ENCODE measurements at places on chromosomes 1 and 21.

DNA sequence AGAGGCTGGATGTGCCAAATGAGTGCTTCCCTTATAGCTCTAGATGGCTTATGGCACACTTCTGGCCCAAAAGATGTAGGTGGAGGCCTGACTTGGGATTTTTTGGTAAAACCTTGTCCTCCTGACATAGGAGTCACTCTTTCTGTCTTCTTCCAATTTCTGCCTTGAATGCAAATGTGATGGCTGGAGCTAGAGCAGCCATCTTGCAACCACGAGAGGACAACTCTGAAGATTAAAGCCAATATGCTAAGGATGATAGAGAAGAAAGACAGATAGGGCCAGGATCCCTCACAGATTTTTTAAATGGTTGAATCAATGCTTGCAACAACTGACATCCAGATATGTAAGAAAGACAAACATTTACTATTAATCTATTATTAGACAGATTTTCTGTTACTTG, 8.5 kb upstream of the GPR137B start:
- no peak for DNase-seq

DNA sequence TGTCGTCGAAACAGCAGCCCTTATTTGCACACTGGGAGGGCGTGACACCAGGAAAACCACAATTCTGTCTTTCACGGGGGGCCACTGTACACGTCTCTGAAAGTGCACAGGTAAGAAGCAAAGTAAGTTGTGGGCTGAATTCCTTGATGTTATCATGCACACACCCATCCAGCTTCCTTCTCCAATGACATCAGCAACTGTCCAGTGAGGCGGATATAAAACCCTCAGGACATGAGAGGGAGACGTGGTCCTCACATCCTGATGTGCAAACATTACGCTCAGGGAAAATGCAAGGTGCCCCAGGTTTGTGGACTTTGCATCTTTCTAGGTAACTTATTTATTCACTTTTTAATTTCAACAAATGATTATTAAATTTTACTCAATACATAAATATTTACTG, 3.0 kb downstream of the TFF1 start:
- DNase-seq = no peak

DNA sequence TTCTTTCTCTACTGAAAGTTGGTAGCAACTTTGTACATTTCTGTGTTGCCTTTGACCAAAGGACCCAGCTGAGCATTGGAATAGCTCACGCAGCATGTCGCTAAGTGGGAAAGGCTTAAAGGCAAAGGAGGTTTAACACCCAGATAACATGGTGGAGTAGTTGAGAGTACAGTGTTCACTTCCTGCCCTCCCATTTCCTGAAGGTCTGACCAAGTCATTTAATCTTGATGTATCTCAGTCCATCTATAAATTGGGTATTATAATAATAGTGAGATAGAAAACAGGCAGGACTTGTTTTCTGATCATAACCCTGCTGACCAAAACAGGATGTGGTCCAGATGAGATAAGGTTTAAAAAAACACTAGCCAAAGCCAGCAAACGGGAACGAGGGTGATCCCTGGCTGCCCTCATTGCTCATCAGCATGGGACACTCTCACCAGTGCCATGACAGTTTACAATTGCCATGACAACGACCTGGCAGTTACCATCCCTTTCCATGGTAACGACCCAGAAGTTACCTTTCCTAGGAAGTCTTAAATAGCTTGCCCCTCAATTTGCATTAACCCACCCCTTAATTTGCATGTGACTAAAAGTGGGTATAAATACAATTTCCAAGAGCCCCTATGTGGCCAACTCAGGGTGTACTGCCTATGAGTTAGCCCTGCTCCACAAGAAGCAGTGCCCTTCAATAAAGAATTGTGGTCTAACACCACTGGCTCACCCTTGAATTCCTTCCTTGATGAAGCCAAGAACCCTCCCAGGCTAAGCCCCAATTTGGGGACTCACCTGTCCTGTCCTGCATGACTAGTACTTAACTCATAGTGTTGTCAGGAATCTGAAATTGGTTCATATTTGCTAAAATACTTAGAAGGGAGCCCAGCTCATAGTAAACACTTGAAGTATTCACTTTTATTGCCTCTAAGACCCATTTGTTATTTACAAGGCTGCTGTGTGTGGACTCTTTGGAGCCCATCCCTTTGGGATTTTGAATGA, 28.4 kb upstream of the FHAD1 start:
- no peak for DNase-seq

DNA sequence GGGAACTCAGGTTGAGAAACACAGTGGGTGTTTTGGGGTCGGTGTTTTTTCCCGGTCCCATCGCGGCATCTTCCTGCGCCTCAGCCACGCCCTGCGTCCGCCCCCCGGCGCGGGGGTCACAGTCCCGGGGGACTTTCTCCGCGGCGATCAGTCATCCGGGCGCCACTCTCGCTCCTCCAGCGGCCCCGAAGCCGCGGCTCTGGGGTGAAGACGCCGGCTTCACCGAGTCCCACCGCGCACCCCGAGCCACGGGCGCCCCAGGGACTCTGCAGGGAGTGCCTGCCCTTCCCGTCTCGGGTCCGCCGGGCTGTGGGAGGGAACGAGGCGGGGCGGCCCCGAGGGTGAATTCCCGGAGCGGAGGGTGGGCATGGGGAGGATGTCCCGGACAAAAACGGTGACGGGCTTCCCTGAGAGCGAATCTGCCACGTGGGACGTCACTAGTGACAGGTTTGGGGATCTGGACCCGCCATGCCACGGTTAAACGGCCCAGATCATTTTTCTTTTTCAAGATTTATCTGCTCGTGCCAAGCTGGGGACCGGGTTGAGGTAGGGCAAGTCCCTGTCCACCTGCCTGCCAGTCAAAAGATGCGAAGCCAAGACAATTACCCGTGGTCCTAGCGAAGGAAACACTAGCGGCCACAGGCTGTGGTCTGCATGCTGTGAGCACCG, 717 bp upstream of the BATF3 start:
- DNase-seq = no peak

- no peak for DNase-seq
Measured at GRCh38 chr1:47631411-47631995, 193.7 kb downstream of the FOXD2 start.

GRCh38 chr1:22222723-22223122, 79.8 kb upstream of the WNT4 start:
- DNase-seq = no peak

DNA sequence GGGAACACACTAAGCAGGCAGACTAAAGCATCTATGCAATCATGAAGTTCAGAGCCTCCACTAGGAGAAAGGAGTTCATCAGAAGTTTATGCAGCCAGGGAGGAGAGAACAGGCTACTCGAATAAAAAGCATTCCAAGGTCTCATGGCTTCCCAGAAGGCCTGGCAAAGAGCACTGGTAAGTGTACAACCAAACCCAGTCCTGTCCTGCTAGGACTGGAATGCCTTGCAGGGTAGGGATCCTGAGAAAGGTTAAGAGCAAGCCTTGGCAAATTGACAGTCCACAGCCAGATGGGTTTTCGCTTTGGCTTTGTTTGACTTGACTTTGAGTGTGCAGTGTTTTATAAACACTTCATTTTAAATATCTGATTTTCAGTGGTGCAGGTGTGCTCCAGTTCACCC, 133.6 kb upstream of the ATP1B1 start:
- DNase-seq = no peak

GRCh38 chr21:43644609-43645008, 14.7 kb downstream of the HSF2BP start:
- peak; percentile 38 for DNase-seq

DNA sequence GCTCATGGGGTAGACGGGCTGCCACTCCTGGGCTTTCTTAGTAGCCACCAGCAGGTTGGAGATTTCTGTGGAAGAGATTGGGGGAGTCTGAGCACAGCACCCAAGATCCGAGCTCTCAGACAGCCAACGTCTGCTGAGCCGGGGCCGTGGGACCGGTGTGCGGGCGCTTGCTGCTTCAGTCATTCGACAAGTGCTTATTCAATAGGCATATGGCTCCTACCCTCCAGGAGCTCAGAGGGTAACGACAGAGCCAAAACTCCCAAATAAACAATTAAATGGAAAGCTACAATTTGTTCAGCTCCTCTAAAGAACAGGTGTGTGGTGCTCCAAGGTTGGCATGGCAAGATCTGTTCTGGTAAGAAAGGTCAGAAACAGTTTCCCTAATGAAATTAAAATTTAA, 106.0 kb downstream of the RAVER2 start:
- DNase-seq = no peak

DNA sequence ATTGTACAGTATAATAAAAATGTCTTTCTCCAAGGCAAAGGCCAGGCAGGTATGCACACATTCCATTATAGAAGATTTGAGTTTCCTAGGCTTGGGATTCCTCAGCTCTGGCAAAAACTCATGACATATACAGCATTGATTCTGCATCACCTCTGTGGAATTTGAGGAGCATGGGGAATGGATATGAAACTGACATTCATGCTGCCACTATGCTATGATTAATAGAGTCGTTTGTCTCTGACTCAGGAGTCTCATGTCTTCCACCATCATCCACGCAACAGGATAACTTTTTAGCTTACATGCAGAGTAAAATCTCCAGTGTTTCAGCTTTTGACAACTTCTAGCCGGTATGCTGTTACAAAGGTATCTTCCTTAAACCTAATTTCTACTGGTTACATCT, 49.8 kb upstream of the ADORA3 start:
- peak; percentile 94 for DNase-seq

- no peak for DNase-seq
Measured at GRCh38 chr1:85463731-85464496, 1.0 kb downstream of the DDAH1 start.

- no peak for DNase-seq
Measured at GRCh38 chr1:3391711-3392110, 62.8 kb upstream of the ARHGEF16 start.

- DNase-seq = no peak
Measured at GRCh38 chr1:30872948-30873263, 35.7 kb downstream of the SDC3 start.

GRCh38 chr1:201354901-201355295, 22.6 kb downstream of the TNNT2 start:
- DNase-seq = no peak

DNA sequence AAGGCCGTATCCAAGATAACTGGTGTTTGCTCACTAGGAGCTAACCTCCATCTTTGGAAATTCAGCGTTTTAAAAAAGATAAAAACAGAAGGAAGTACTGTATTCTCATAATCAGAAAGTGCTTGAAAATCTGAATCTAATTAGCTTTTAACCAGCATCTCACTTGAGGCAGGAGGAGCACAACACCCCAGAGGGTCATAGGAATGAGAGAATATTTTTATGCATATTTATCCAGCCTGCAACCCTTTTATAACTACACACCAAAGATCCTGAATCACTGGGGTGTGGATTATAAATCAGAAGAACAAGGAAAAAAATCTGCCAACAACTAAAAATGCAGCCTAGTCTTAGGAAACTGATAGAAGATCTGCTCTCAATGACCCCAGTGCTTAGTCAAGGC, 68.0 kb upstream of the PTCH2 start:
- no peak for DNase-seq

- DNase-seq = no peak
Measured at GRCh38 chr1:55359611-55360010, 144.4 kb upstream of the USP24 start.

- DNase-seq = no peak
Measured at GRCh38 chr1:36536727-36537126, 54.0 kb upstream of the CSF3R start.

DNA sequence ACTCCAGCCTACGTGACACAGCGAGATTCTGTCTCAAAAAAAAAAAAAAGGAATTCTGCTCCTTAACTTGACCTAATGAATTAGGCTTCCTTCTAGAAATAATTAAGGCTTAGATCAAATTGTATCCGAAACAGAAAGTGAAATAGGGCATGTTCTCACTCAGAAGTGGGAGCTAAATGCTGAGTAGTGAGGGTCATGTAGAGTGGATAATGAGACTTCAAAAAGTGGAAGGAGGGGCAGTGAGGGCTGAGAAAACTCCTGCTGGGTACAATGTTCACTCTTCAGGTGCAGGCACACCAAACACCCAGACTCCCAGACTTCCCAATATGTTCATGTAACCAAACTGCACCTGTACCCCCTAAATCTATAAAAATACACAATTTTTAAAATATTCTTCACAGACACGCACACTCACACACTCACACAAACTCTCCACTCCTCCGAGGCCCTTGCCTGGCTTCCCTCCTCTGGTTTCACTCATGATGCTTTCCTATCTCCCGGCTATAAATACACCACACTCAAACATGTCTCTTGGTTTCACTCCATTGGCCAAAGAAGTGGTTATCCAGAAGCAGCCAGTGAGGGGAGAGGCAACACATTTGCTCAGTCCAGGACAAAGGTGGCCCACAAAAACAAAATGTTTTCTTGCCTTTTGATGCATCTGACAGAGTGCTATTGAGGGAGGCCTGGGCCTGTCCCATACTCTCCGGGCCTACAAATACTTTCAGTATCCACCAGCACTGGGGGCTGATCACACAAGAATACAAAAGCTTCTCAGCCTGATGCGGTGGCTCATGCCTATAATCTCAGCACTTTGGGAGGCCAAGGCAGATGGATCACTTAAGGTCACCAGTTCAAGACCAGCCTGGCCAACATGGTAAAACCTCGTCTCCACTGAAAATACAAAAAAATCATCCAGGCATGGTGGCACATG, 249.2 kb downstream of the TOMM20 start:
- no peak for DNase-seq

DNA sequence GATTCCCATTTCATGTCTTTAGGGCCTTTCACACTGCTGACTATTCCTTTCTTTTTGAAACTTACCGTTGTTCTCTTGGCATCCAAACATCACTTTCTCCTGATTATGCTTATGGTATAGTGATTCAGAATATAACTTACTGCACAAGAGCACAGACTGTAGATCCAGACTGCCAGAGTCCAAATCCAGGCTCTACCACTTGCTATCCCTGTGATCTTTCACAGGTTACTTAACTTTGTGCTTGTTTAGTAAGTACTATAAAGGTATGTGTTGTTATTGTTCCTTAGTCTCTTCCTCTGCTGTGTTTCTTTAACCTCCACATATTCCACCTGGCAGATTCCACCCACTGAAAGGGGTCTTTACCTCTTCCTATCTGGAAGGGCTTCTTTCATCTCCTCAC, 8.4 kb downstream of the SCMH1 start:
- DNase-seq = no peak

GRCh38 chr1:39729030-39729429, 9.7 kb upstream of the PPIE start:
- DNase-seq = no peak

GRCh38 chr1:9520411-9520810, 18.9 kb upstream of the SLC25A33 start:
- DNase-seq = no peak

- peak; percentile 93 for DNase-seq
Measured at GRCh38 chr1:99731384-99731783, 35.1 kb downstream of the FRRS1 start.

DNA sequence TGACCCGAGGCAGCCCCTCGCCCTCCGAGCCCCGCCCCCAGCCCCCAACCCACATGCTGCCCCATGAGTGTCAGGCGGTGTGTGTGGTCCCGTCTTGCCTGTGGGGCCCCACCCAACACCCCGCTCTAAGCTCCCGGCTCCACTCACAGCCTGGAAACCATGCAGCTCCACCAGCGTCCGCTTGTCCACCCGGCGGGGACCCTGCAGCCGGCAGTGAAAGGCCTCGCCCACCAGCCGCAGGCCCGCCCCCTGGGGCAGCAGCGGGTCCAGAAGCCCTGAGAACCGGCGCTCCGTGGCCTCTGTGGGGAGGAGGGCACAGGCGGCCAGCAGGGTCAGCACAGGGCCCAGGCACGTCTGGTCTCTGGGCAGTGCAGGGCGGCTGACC, 2.7 kb downstream of the C1QTNF12 start:
- no peak for DNase-seq
